ENCODE measurements at places on chromosomes 4 and X.

DNA sequence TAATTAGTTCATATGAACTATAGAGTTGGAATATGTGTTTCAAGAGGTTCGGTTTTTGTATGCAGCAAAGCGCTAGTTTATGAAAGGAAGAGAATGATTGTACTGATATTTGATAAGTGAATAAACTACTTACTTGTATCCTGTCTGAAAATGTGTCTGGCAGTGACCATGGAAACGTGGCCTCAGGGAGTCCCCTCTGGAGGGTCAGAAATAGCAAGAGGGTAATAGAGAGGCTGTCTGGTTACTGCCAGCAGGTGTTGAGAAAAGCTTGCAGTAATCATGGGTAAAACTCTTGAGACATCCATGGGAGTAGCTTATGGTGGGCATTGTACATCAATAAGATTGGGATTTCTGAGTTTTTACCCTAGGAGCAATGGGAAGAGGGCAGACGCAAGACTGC, 77.1 kb downstream of the DCLK2 start:
- DNase-seq: no peak

DNA sequence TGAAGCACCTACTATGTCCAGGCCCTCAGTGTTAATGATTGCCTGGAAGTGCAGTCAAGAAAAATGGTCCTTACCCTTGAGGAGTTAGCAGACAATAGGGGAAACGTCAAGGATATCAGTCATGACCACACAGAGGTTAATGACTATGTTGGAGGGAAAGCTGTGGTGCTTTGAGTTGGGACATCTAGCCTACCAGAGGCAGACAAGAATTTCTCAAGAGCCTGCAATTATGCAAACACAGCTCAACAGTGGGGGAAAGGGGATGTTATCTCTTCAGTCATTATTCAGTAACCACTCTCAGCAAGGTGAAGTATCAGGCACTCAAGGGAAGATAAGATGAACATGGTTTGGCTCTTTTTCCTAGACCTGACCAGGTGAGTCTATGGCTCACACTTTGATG, 7.0 kb upstream of the FGFBP1 start:
- no peak for DNase-seq

DNA sequence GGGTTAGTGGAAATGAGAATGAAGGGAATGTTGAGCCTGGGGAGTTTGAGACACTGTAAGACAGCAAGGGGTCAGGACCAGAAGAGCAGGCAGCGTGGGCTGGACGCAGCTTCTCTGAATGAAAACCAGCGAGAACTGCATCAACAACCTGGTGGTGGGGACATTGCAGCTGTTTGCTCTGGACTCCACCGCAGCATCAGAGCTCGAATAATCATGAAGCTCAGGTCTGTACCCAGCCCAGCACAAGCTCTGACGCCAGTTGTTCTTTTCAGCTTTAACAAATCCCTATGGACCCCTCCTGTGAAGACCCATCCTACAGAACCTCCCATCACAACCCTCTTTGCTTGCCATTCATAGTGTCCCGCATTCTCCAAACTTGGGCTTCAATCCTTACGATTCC, 106.8 kb upstream of the PNPLA4 start:
- DNase-seq: no peak

DNA sequence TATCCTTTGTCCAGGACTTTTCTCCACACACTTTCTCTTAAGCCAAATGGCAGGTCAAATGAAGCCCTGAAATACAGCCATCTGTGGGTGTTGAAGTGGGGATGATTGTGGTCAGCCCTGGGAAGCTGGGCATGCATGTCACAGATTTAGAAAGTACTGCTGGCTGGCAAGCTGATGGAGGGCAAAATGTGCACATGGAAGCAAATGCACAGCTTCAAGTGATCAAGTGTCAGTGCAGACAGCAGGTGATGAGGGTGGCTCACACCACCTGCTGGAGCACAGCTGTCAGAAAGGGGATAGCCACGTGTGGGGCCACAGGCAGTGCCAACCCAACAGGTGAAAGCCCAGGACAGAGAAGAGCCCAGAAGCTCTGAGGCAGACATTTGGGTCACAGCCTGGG, 40.3 kb upstream of the ATXN3L start:
- no peak for DNase-seq

DNA sequence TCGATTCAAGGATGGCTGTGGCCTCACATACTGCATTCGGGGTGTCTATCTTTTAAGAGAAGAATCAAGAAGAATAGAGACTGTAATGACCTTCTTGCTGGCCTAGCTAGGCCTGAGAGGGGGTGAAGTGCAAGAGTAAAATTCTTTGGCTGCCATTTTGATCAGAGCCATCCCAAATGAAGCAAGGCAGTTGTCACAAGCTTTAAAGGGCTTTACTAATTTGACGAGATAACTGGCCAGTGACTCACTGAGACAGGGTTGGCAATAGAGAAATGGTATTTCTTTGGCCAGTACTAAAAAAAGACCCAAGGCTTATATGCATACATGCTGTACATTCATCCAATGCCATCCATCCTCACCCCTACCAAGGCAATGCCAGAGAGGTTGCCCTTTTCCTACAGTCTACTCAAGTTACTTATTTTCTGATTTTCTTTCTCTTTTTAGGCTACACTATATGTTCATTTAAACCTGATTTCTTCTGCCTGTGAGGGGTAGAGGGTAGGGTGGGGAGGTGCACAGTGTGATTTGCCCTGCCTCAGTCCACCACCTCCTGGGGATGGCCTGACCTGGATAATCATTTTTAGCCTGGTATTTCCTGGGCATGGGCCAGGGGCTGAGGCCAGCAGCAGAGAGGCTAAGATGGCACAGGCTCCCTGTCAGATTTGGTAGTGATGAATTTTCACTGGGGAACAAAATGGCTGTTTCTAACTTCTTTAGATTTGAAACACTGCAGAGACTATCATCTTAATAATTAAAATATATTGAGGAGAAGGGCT, 32.2 kb downstream of the ATG4A start:
- no peak for DNase-seq

- DNase-seq: no peak
Observed at GRCh38 chr4:127006446-127006877, 626.3 kb upstream of the INTU start.
